ENCODE measurements at places on chromosomes 7 and 10.

DNA sequence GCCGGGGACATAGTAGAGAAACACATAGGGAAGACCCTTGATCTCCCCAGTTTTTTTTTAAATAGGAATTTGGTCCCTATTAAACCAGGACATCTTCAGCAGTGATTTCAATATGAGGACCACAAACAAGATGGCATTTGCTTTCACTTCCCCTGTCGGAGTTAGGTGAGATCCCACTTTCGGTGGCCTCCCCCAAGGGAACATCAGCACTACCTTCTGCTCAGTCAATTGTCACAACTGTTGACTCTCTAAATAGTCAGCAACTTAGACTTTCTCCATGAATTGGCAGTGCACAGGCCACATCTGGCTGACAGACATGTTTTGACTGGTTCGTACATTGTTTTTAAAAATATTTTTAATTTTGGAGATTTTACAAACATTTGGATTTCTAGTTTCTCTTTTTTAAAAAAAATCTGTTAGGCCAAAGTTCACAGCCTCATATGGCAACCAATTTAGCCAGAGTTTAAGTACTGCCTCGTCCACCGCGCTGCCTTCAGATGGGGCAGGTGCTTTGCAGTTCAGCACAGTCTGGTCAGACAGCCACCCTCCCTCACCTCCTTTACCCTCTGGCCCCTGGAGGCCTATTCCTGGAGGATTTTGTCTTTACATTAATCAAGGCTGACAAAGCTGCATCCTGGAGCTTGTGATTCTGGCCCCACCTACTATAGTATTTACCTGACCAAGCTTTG, 139.2 kb upstream of the PRR15 start:
- DNase-seq, result no peak

DNA sequence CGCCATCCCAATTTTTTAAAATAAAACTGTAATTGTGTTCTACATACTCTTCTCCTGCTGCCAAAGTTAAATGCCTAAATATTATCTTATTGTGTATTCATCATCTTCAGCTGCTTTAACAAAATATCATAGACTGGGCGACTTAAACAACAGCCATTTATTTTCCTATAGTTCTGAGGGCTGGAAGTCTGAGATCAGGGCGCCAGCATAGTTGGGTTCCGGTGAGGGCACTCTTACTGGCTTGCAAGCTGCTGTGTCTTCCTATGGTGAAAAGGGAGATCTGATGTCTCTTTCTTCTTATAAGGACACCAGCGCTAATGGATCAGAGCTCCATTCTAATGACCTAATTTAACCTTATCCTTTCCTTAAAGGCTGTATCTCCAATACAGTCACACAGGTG, 30.4 kb downstream of the CSTF2T start:
- no peak for DNase-seq

DNA sequence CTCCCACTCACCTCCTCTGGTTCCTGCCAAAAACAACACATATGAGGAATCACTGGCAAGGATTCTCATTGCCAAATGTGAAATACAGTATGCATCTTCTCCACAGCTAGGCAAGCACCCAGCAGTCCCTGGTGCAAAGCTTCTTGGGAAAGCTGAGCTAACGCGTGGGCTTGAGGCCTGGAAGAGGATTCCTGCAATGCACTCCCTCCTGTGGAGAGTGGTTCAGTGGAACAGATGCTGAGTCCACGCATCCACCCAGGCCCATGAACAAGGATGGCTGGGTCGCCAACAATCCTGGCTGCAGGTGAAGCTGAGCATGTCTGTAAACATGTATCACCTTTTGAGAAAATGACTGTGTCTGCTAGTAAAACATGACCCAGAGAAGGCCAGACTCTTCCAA, 113.2 kb upstream of the CHST15 start:
- no peak for DNase-seq

- no peak for DNase-seq
Measured at GRCh38 chr7:148121401-148121800, 469.2 kb upstream of the C7orf33 start.

GRCh38 chr7:132666071-132666773, 90.0 kb upstream of the PLXNA4 start:
- DNase-seq, result no peak

GRCh38 chr7:129405527-129405926, 28.7 kb upstream of the STRIP2 start:
- no peak for DNase-seq

GRCh38 chr10:69738071-69738470, 63.6 kb upstream of the COL13A1 start:
- no peak for DNase-seq

GRCh38 chr7:156475179-156475578, 165.4 kb upstream of the RNF32 start:
- no peak for DNase-seq

DNA sequence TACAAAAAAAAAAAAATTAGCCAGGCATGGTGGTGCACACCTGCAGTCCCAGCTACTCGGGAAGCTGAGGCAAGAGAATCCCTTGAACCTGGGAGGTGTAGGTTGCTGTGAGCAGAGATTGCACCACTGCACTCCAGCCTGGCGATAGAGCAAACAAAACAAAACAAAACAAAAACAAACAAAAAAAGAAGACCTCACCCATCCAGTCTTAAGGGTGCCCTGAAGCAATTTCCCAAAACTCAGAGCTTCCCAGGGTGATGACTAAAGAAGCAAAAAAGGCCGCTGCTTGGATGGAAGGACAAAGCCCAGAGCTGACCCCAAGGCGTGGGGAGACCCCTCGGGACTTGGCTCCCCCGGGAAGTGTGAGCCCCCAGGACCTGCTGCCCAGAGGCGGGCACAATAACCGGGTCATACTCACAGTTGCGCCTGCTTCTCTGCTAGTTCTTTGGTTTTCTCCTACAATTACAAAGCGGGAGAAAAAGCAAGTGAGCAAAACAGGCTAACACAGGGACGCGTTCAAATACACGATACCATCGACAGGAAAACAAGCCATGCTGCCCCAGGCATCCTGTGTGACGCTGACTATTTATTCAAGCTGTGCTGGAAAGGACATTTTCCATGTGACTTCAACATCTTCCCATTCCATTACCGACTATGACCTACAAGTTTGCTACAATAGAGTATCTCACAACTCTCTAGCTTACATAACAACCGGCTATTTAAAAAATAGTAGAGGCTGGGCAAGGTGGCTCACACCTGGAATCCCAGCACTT, 29.9 kb downstream of the PAPOLB start:
- DNase-seq, result no peak

GRCh38 chr7:18037609-18038008, 10.0 kb upstream of the PRPS1L1 start:
- DNase-seq, result no peak

DNA sequence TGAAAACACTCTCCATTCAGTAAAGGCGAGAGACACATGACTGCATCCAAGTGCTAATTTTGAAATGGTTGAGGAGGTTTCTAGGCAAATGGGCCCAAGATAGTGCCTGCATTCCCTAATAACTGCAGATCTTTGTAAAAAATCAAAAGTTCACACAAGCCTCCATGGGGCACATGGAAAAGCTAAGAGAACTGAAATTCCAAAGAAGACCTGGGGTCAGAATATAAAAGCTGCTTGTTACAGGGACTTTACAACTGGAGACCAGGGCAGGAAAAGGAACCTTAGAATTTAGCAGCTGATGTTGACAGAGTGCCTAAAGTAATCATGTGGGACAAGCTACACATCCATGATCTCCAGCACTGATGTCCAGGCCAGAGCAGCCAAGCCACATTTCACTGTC, 10.0 kb upstream of the ABI1 start:
- no peak for DNase-seq

DNA sequence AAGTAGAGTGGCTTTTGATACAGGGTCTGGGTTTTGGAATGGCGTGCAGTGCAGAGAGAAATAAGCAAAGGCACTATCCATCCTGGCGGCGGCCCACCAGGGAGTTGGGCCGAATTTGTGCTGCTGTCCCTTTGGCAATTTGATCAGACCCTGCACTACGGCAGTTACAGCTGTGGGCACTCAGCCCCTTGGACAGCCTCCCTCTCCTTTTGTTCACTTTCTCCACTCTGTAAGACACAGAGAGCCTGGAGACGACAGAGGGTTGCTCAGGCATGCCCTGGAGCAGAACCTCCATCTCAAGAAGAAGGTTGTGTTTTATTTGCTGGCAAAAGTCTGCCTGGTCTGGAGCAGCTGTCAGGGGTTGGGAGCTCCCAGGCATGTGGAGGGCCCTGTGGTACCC, 55.8 kb downstream of the LHPP start:
- no peak for DNase-seq

DNA sequence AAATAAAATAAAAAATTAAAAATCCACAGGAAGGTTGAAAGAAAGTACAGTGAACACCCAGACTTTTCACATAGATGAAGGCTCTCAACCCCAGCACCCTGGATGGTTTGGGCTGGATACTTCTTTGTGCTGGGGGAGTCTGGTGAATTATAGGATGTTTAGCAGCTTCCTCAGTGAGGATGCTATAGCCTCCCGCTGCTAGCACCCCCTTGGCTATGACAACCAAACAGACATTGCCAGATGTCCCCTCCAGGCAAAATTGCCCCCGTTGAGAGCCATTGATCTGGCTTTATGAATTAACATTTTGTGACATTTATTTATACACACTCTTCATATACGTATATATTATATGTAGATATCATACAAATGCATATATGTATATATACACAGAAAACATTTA, 21.6 kb downstream of the SMKR1 start:
- DNase-seq, result no peak

- DNase-seq, result no peak
Measured at GRCh38 chr10:111923032-111923431, 260.5 kb downstream of the GPAM start.

DNA sequence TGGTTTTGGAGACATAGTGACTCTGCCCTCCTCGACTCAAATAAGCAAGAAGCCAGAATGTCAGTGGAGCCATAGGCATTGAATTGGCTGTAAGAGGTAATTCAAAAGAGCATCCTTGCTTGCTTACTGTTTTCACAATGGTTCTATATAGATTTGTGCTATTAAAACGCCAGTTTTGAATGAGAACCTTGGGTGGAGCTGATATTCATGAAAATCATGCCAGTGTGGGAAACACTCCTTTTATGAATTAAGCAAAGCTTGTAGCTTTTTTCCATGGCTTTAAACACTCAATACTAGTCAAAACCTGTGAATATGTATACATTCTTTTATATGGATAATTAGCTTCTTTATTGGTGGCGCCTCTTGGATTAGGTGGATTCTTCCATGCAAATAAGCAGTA, 252.5 kb downstream of the SLC25A13 start:
- no peak for DNase-seq

DNA sequence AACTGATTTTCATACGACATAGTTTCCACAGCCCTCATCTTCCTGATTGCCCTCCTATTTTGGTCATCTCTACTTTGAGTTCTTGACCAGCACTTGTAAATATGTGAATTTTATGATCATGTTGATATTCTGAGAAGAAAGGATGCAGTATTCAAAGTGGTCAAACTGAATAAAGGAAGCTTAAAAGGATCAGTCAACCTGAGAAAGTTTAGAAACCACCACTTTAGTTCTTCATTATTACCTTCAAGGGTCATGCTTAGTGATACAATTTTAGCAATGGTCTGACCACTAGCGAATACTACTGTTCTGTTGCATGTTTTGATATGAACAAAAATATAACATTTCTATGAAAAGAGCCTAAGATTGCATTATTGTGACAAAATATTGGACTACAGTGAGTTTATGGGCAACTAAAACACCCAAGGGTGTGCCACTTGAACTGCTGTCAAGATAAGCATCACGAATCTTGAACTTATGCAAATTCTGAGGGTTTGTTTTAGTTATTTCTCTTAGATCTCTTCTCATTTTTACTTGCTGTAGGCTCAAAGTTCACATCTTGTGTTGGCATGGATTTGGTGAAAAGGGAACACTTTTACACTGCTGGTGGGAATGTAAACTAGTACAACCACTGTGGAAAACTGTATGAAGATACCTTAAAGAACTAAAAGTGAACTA, 247.7 kb downstream of the IPMK start:
- no peak for DNase-seq

DNA sequence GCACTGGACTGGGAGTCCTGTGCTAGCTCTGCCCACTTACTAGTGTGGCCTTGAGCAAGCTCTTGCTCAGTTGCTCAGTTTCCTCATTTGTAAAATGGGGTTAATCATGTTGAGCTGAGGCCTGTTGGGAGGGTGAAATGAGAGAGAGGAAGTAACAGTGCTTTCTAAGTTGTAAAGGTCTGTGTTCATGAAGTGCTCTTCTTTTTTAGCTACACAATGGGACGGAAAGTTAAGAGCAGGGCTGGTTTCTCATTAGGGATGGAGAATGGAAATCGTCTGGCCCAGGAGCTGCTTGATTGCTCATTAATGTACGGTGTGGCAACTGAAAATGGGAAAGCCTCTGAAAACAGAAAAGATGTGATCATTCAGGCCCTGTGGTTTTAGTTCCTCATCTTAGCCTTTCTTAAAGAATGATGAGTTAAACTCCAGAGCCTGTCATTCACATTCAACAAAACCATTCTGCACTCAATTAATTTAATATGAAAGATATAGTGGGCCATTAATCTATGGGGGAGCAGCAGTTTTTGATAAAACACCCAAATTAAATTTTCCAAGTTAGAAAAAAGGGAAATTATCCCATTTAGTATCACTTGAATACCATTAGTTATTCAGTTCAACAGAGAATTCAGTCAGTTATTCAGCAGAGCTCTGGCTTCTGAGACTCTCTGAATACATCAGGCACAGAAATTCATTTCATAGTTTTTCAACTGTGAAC, 60.5 kb downstream of the SH2D4B start:
- DNase-seq, result no peak

DNA sequence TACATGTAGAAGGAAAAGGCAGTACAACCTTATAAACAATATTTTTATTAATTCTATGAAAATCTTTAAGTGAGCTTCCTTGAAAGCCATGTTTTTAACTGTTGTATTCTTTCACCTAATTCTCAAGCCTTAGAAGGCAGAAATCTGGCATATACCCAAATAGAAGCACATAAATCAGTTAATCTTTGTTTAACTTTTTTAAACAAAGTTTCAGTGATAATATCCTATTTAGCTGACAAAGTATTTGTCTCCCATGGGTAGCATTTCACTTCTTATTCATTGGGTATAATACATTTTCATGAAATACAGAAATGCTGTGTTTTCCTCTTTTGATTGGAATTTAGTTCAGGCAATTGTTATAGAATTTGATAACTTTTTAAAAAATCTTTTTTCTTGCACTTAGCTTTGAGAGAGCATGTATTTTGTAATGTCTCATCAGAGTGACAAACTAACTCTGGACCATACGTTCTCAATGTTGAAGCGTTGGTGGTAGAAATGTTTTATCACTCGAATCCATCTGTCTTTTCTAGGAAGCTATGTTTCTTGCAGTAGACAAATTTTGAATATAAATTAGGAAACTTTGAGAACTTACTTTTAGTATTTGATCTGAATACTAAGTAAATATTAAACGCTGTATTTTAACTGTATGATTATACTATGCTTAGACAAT, 78.1 kb downstream of the CREM start:
- DNase-seq, result no peak

DNA sequence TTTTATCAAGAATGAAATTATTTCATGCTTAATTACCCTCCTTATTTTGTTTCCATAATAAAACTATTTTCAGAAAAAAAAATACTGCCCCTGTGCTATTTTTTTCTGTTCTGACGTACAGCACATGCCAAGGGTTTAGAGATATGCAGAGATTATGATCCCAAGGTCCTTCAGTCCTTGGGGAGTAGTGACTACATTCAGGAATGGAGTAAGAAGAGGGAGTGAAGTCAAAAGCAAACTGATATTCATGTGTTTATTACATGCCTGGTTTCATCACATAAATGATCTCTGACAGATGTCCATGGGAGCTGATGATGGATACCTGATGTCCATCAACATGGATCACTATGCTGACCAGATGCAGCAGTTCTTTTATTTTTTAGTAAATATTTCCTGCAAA, 17.2 kb downstream of the AKAP9 start:
- no peak for DNase-seq
